ENCODE measurements at places on chromosomes 12 and 14. TPM values are rescaled to one million over a fixed set of nuclear protein-coding genes. Genes with fewer than 3 reads are reported as not detected.

PIANP gene
- total RNA-seq: 0.09 TPM

GZMH gene
- not detected for total RNA-seq

SDSL gene
- 14.2 TPM for total RNA-seq

ADAMTS20 gene
- total RNA-seq: not detected

HOXC6 gene
- 0.43 TPM for total RNA-seq

Measured in bronchial smooth muscle cell (primary cell).